ENCODE measurements at places on chromosomes 6 and 20.

- no peak for DNase-seq
Observed at GRCh38 chr6:135851442-135852271, at the start of gene PDE7B. TSS of gene PDE7B (plus strand) at chr6:135851701.

DNA sequence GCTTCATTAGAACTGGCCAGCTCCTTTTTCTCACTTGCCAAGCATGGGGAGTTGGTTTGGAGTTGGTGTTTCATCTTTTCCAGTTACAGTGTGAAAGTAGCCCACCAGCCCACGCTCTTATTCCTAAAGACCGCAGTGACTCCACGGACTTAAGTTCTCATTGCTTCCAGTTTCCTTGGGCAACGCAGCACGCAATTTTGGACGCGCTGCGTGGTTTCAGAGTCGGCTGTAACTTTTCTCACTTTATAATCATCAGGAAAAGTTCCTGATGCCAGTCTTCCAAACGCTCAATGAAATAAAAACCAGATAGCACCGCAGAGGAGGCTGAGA is 381 bp upstream of the PEX7 start:
- DNase-seq, result no peak

- no peak for DNase-seq
Observed at GRCh38 chr6:153994811-153995210, 44.2 kb upstream of the OPRM1 start.

DNA sequence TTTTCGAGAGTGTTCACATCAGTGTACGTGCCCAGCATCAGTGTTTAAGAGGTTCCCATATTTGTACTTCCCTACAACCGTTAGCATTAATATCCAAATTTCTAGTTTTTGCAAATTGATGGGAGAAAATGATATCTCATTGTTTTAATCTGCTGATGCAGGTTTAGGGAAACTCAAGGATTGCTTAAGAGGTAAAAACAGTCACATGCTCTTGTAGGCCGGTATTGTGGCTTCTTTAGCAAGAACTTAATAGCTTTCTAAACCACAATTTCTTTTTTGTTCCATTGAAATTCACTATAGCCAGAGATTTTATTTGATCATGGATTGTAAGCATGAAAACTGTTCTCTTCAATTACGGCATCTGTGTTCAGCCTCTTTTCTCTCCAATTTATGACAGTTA is 29.5 kb downstream of the BEND6 start:
- no peak for DNase-seq

DNA sequence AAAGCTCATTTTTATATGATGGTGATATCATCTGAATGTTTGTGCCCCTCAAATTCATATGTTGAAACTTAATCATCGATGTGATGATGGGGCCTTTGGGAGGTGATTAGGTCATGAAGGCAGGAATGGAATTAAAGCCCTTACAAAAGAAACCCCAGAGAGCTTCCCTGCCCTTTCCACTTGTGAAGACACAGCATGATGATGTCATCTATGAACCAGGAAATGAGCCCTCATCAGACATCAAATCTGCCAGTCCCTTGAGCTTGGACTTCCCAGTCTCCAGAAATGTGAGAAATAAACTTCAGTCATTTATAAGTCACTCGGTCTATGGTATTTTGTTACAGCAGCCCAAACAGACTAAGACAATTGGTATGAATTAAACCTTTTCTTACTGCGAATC is 153.1 kb downstream of the MYB start:
- DNase-seq, result no peak

DNA sequence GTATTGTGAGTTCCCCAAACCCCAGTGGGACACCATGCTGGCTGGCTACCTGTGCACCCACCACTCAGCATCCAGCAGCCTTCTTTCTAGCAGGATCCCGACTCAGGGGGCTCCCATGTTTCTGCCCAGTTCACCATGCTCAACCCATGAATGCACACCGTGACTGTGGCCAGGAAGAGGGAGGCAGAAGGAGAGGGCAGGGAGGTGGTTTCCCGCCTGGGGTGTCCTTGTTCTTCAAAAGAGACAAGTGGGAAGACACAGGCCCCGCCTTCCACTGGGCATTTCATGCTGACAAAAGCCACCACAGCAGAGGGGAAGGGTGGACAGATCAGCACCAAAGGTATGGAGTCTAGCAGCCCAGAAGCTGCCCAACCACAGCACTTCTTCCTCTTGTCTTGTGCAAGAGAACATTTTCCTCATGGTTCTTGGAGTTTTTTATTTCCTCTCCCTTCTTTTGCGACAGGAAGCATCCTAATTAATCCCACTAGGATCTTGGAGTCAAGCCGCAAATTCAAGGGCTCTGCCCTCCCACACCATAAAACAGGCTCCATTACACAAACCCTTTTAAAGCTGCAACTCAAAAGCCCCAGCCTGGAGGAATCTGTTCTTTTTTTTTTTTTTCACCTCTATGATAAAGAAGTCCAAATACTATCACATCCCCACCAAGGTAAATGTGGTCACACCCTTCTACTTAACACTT is 13.5 kb upstream of the ANKRD60 start:
- no peak for DNase-seq

DNA sequence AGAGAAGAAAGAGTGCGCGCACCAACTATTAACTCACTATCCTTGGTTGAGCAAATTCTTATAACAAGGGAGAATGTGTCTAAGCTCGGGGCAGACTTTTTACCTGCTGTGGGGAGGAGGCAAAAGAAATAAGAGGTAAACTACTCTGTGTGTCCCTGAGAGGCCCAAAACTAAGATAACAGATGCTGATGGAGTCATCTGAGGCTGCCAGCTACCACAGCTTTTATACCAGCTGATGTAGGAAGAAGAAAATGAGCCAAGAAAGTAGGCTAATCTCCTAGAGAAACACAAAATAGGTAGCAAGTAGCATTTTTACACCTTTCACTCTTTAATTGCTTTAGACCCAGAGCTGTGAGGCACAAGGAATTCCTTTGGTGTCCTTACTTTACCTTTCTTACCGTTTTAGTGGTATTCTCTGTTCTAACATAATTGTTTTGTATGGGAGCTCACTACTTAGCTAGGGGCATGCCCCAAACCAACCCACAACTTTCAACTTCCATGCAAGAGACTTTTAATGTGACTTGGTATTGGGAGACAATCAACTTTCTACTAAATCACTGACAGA is 27.8 kb upstream of the PIM1 start:
- DNase-seq, result no peak

DNA sequence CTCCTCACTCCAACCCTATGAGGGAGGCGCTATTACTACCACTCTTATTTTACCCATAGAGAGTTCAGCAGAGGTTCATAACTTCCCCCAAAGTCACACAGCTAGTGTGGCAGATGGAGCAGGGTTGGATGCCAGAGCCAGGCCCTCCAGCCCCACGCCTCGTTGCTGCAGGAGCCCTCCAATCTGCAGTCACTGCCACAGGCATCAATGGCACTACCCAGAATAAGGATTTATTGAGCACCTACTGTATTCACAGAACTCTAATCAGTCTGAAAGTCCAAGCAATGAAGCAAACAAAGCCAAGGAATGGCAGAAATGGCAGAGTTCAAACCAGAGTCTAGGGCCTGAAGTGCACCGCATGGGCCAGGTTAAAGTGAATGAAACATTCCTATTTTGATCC is 144.9 kb downstream of the LPA start:
- DNase-seq, result no peak

- no peak for DNase-seq
Observed at GRCh38 chr6:142853244-142854180, 91.5 kb downstream of the HIVEP2 start.

GRCh38 chr6:71608646-71609045 is 277.7 kb upstream of the RIMS1 start:
- no peak for DNase-seq

DNA sequence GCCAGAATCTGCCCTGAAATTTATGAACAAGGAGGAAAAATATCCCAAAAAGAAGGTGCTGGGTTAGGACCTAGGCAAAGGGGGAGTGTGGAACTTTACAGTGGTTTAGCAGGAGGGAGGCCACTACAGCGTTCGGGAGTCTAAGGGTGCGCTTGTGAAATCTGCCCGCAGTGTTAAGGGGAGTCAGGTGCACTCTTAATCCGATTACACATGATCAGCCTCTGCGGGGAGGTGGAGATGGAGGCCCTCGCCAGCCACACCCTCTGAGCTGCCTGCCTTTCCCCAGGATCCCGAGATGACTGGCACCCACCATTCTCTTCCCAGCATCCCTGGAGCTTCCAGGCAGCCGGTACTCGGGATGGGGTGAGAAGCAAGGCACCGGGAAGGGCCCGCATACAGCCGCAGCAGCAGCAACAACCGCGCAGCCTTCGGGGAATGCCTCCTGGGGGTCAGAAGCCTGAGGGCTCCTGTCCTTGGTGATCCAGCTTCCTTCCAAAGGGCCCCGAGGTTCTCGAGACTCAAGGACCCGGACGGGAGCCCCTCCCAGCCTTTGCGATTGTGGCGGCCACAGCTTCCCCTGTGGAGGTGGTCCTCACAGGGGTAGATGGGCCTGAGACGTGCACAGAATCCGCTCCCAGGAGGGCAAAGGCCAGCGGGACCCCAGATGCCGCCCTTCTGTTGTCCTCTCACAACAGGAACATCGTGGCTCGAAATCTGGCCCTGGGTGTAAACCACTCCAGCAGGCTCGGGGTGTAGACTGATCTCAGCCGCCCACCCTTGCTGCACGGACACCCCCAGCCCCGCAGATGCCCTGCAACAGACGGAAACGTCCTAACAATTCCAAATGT is 57.3 kb upstream of the CST7 start:
- DNase-seq, result no peak

DNA sequence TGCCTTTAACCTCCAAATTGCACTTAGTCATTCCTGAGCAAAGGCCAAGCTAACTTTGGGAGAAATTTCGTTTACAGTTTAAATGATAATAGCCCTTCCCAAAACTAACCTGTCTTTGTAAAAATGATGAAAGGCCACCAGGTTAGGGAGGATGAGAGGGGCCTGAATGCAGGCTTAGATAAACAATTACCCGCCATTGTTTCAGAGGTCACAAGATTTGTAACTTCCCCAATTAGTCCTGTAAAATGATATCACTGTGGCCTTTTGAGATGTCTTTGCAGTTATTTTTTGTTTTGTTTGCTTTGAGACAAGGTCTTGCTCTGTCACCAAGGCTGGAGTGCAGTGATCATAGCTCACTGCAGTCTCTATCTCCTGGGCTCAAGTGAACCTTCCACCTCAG is 26.3 kb downstream of the GNL1 start:
- no peak for DNase-seq

DNA sequence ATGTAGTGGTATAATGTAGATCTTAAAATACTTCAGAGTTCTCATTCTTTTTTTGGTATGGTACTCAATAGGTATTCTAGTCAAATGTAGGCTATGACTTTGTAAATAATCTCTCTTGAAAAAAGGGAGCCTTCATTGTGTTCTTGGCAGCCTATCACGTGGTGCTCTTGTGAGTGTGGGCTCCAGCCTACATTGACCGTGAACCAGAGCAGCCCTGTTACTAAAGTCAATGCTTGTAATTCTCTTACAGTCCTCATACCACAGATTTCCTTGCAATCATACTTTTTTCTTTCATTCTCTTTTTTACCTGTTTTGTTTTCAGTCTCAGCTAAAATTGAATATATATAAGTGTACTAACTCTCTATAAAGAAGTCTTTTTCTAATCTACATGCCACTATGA is 31.1 kb downstream of the ARID1B start:
- DNase-seq, result no peak

DNA sequence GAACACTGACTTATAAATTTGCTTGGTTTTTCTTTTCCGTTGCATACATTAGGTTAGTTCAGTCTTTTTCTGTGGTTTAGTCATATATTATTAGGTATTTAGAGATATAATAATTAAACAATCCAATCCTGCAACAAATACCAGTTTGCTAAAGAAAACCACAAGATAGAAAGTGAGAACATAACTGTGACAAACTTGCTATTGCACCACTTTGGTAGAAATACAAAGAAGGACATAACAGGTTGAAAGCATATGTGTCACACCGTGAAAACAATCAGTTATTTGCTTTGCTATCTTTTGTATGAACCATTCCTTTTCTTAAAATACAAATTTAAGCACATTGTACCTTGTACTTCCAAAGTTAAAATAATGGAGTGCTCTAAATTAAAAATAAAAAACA is 42.0 kb upstream of the KCNQ5 start:
- no peak for DNase-seq

- DNase-seq, result no peak
Observed at GRCh38 chr20:18176318-18176785, 38.7 kb downstream of the KAT14 start.

DNA sequence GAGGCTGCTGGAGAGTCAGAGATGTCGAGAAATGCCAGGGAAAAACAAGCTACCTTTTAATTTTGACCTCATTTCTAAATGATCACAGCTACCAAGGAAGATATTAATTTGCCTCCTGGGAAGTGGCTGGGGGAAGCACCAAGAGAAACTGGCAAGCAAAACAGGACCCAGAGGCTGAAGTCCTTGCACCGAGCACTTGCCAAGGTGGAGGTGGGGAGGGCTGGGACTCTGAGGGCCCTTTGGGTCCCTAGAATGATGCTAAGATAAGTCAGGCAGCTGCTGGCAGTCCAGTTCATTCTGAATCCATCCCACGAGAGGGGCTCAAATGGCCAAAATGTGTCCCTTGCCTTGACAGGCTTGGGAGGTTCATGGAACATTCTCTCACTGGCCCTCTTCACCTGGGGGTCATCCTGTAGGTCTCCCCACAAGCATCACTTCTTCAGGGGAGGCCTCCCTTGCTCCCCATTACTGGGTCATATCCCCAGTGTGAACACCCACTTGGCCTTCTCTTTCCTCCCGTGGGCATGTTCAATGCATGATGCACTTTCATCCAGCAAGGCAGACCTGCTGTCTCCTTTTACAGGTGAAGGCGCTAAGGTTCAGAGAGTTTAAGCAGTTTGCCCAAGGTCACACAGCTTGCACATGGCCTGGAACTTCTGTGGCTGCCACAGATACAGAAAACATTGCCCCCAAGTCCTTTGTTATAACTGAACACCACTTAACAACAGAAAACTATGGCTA is 39.1 kb upstream of the BLCAP start:
- DNase-seq, result no peak

DNA sequence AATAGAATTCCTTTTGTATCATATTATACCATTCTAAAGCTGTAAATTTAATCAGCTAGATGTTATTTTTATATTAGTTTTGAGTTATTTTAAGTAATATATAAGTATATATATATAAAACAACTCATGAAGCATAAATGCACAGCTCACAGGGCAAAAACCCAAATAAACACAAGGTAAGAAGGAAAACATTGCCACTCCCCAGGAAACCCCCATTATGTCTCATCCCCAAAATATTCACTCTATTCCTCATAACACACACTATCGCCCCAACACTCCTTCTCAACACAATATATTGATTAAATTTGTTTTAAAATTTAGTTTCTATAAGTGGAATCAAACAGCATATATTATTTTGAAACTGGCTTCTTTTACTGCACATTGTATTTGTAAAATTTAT is 98.6 kb upstream of the FAM83B start:
- no peak for DNase-seq

GRCh38 chr6:26131618-26132017 is 44.4 kb downstream of the HFE start:
- no peak for DNase-seq

DNA sequence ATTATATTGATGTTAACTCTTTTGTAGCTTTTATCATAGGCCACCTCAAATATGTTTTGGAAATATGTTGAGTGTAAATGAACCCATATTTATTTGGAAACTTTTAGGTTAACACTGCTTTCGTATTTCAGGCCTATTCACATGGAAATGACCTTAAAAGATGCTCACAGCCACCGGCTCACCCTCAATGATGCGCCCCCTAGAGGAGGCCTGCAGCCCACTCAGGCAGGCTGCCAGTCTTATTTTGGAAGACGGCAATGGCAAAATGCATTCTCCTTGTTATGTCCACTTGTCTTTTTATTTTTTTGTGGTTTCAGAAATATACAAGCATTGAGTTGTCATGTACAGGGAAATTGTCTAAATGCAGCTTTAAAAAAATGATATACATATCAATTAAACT is 869.7 kb downstream of the PHF3 start:
- DNase-seq, result no peak

- no peak for DNase-seq
Observed at GRCh38 chr6:167576050-167576741, 250.5 kb upstream of the AFDN start.

Data from activated naive CD8-positive, alpha-beta T cell treated with anti-CD3 and anti-CD28 coated beads, Interleukin-2, amount 50 U/mL, for 16 hours (primary cell).